LHCN-M2 (cell line): ENCODE measurements at places on chromosomes 3 and 15. TPM values are rescaled to one million over a fixed set of nuclear protein-coding genes. Genes with fewer than 3 reads are reported as not detected.

MKRN3 gene
- 5.2 and 6.5 TPM in 2 replicates for total RNA-seq

NEK4 gene
- total RNA-seq, result 20.4 and 26.7 TPM in 2 replicates

STAC gene
- total RNA-seq, result 0.26 and 0.52 TPM in 2 replicates

DNA sequence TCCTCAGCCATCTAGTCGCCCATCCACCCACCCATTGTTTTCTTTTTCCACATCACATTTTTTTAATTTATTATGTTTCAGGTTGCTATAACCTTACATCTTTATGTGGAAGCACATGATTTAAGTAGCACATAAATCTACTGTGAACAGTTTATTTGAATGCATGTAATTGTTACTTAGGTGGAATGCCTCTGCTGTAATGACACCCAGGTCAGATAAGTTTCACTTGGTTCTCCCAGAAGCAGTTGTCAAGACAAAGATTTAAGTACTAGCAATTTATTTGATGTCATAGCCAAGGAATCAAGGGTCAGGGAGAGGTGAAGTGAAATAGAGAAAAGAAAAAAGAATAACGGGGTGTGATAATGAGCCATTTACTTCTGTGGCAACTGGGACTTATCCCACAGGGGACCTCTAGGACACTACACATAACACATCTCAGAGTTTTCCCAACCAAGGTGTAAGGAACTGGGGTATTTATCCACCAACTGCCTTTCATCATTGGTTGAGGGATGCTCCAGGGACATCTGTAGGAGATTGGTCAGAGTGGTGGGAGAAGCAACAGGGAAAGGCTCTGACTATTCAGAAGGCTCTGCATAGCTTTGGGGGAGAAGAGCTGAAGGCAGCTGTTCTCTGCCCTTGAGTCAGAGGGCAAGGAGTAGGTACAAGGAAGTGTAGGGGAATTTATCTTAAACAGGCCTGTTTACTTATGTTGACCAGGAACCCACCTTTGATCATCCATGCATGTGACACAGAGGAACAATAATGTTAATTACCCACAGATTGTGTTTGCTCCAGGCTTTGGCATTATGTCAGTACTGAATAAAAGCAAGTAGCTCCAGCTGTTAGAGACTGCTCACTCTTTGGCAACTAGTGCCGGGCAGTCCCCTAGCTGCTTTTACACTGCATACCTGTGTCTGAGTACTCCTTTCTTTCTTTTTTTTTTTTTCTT lies 94.8 kb downstream of the CD200R1L start:
- DNase-seq, result peak; percentile 64

DNA sequence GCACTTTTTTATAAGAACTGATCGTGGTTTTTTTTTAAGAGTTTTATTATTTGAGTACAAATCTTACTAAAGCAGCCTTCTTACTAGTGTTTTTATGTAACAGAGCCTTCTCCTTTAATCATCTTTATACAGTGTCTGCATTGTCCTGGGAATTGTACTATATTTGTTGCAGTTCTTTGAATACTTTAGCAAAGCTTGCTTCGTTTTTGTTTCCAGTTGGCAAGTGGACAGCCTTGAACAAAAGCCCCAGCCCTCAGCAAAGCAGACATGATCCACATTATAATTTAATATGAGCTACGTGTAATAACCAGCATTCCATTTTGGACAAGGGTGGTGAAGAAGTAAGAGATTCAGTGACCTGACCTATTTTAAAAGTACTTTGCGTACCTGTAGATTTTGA lies 112.2 kb upstream of the FLNB start:
- DNase-seq, result no peak

GRCh38 chr3:171240504-171240835 lies 213.9 kb upstream of the SLC2A2 start:
- DNase-seq, result no peak

- DNase-seq, result no peak
Observed at GRCh38 chr15:63191895-63192618, 2.7 kb downstream of the RAB8B start.

- no peak for DNase-seq
Observed at GRCh38 chr3:8846176-8846575, 76.8 kb upstream of the OXTR start.

GRCh38 chr3:37899101-37899707 lies 37.5 kb downstream of the CTDSPL start:
- DNase-seq, result no peak

DNA sequence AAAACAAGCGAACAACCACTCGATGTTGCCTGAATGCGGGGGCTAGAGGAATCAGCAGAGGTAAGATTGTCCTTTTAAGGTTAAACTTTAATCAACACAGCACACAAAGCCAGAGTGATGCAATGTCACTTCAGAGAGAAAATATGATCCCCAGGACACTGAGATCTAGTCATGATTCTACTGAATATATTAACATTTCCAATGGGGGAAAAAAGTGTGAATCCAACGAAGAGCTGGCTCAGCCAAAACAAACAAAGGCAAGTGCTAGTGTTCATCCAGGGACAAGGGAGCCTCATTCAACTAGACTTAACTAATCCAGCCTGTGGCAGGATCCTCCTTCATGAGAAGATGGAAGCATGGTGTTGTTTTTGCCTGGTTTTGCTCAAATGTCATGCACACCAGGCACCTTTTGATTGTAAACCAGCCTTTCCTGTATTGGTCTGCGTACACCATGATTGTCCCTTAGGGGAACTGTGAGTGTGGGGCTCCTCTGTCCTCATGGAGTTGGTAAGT lies 35.8 kb downstream of the SCG5 start:
- peak; percentile 36 for DNase-seq

DNA sequence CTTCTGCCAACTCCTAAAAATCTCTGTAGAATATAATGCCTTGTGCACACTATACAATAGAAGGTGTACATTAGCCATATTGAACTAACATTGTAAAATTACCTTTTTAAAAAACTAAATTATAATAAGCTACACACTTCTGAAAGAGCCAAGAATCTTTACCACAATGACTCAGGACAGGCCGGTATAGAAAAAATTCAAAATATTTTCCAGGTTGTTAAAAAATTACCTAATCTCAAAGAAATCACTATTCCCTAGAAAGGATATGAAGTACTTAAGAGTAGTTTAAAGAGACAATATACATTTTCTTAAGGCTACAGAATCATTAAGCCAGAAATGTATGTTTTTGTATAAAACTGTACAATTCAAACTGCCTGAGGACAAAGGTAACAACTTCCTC lies 48.5 kb downstream of the TJP1 start:
- DNase-seq, result no peak

DNA sequence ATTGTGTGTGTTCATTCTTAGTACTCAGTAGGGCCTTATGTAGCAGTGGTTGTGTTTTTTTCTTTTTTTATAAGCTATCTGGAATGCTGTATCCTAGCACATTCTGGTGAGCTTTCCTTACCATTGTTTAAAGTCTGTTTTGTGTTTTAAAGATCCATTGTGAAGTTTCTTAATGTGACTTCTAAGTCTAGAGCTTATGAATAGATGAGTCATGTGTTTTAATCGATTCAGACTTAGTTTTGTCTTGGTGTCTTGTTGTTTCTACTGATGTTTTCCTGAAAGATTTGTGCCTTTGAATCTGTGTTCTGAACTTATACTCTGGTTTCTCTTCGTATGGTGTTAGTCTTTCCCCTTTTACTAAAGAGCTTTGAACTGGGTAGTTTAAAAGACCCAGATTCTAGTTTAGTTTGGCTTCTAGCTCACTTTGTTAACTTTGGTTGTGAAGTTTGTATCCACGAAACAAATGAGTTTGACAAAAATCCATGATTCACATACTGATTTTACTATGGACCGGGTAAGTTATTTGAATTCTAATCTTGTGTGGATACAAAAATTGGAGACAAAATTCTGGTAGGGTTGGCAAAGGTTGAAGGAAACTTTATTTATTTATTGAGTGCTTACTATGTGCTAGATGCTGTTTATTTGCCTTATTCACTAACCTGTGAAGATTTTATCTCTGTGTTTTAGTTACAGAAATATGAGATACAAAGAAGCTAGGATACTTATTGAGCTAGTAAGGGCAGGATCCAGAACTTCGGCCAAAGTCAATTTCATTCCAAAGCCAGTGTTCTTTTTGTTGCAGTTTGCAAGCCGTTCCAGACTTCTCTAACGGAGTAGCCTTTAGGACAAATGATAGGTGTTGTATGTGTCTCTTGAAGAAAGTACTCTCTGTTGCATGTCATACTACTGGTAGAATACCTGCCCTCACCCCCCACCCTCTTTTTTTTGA lies 24.8 kb downstream of the AKAP13 start:
- no peak for DNase-seq

DNA sequence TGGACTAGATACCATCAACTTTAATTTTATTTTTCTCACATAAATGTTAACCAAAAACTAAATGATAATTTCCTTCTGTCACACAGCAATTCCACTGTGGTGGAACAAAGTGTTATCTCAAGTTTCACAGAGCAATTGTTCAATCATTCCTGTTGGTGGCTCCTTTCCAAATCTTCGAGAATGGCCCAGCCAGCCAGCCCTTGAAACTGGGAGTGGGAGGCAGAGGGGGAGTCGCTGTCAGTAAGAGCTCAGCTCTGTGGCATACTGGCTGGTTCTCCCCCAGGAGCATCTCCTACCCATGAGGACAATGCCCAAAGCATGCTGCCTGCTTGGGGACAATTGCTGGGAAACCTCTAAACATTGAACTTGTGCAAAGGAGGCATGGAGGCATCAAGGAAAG lies 47.7 kb downstream of the MECOM start:
- DNase-seq, result no peak

DNA sequence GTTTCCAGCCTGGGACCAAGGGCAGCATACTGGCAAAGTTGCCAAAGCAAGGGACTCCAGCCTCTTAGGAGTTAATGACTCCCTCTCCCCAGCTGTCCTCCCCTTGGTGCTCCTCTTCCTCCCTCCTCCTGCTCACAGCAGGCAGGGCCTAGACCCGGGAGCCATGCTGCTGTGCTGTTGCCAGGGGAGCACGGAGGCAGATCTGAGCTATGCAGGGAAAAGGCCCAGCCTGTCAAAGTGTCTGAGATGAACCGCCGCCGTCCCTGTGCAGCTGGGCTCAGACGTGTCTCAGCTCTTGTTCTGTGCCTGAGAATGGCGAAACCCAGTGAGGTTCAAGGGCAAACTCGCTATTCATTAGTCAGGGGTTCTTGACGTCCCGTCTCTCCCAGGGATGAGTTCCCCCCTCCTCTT lies 60.8 kb upstream of the POLG start:
- DNase-seq, result no peak

DNA sequence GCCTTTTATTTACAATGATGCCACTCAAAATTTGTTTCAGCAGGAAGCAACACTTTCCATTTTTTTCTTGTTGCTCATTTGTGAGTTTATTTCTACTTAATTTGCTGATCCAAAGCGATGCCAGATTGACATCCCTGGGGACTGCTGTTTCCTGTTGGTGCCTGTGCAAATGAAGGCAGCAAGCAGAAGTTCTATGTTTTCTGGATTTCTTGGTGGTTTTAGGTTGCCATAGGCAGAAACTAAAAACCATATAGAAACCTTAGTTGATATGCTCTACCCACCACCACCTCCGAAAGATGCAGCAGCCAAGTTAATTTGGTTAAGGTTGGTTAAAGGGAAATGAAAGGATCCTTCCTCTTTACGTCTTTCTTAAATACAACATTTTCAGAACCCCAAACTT lies 356.2 kb downstream of the RBMS3 start:
- DNase-seq, result no peak

DNA sequence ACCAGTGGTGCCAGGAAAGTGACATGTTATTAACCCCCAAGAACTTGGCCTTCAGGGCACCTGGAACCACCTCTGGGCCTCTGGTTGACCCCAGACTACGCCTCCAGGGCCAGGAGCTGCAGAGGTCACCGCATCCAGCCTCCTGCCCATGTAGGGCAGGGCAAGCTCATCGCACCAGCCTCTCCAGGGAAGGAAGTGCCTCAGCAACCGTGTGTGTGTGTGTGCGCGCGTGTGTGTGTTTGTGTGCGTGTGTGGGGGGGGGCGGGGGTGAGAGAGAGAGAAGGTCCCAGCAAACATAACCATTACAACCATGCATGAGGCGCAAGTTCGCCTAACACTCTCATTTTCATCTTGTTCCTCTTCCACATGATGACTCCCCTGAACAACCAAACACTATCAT lies 31.8 kb downstream of the RAB6B start:
- DNase-seq, result no peak

DNA sequence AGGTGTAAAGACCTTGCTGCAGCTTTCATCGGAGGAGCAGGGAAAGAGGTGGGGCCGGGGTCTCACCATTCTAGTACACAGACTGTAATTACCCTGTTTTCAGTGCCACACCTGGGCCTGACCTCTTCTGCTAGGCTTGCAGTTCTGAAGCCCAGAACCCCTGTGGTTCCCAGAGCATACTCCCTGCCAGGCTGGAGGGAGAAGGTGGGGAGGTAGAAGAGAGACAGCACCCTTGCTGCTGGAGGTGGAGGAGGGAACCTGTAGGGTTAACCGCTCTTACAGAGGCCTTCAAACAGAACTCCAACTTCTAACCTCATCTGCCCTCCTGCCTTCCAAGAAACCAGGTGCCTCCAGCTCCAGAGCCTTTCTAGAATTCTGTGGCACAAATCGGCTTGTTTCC lies 27.0 kb downstream of the PCOLCE2 start:
- no peak for DNase-seq

- peak; percentile 38 for DNase-seq
Observed at GRCh38 chr3:64650715-64651114, 37.1 kb downstream of the ADAMTS9 start.
